ENCODE measurements at places on chromosomes 1 and 21.

GRCh38 chr1:27356277-27356618, 10.5 kb downstream of the MAP3K6 start:
- ATAC-seq, result no peak

GRCh38 chr1:246435421-246436041, 71.5 kb downstream of the SMYD3 start:
- no peak for ATAC-seq

DNA sequence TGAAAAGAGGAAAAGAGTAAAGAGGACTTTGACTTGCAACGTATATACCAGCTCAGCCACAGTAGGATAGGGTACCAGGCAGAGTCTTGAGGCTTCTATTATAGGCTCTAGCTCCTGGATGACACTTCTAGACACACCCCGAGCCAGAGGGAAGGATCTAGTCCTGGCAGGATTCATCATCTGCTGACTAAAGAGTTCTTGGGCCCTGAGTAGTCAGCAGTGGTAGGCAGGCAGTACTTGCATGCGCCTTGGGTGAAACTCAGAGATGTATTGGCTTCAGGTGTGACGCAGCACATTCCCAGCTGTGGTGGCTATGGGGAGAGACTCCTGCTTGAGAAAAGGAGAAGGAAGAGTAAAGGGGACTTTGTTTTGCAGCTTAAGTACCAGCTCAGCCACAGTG, 162.3 kb upstream of the APP start:
- no peak for ATAC-seq

DNA sequence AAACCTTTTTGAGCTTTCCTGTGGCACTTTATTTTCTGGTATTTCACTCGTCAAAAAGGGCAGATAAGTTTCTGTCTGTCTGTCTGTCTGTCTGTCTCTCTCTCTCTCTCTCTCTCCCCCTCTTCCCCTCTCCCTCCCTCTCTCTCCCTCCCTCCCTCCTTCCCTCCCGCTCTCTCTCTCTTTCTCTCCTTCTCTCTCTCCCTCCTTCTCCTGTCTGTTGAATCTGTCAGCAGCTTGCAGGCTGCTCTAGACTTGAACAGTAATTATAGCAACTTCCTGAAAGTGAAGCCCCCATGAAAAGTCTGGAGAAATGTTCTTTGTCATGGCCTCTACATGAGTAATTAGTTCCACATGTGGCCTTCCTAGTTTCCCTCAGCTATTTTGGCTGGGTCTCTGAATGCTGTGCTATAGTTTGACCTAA, 275.2 kb upstream of the C1orf105 start:
- ATAC-seq, result no peak

DNA sequence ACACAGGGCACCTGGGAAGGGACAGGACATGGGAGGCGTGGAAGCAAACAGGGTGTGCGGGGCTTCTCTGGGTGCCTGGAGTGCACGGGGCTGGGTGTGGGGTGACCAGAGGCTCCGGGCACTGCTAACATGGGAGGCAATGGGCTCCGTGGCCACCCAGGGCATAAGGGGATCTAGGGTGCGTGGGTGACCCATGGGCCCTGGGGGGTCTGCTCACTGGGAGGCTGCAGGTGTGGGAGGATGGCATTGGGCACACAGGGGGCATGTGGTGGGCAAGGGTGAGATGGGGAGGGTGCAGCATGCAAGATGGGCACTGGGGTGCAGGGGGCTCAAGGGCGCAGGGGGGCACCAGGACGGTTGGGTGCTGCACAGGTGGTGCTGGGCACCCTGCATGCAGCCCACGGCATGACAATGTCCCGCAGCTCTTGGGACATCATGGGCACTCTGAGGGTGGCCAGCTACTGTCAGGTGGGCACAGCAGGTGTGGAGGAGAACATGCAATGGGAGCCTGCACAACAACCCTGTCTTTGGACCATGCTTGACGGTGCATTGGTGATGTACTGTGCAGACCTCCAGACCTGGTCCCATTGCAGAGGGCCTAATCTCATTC, 15.1 kb downstream of the TRIM11 start:
- no peak for ATAC-seq

DNA sequence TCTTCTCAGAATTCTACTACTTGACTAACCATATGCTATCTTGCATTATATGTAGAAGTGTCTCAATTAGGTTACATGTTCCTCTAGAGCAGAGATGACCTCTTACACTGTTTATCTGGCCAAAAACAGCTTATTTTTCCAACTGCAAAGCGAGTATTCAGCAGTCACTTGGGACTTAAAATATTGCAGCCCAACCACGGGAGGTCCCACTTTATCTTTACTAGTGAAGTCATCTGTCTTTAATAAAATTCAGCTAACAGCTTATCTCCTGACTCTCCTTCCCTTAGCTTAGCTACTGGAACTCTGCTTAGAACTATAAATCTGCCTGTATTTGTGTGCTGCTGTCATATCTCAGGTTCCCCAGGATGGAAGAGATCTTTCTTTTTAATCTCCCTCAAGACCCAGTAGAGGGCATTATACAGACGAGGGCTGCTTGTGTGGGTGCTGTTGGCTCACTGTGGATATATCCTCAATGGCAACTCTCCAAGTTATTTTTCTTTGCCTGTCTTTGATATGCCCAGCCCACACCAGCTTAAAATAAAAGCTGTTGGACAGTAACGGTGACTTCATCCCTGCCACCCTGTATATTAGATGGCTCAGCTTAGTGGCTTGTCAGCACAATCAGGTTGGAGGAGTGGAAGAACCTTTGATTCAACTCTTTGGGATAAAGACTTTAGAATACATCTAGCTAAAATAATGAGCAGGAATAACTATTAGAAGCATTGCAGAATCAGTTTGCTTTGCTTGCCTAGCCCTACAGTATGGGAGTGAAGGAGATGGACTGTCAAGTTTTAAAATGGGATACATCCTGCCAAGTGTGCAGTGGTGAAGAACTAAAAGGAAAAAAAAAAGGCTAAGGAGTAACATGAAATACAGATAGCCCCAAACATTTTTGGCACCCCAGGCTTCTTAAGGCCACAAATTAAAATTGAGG, 9.6 kb downstream of the ENSA start:
- peak; percentile 49 for ATAC-seq

DNA sequence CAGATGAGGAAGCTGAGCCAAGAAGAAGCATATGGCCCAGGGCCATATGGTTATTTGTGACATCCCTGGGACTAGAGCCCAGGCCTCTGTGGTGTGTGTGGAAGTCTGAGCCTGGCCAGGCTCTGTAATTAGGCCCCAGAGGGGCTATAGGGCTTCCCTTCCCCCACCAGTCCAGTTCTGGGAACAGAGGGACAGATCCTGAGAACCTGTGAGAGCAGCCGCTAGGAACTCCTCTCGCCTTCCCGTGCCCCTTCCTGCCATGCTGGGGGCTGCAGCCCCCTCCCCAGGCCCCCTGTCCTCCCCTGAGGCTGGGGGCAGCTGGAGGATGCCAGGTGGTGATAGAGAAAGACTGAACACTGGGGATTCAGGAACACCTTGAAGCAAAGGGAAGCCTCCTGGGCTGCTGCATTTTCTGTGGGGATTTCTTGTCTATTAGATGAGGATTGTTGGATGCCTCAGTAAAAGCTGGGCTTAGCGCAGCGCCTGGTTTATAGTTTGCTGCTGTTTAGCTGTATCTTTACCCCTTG, 33.3 kb downstream of the COQ8A start:
- ATAC-seq, result no peak

- no peak for ATAC-seq
Observed at GRCh38 chr21:16570171-16570570, 840.4 kb downstream of the USP25 start.

DNA sequence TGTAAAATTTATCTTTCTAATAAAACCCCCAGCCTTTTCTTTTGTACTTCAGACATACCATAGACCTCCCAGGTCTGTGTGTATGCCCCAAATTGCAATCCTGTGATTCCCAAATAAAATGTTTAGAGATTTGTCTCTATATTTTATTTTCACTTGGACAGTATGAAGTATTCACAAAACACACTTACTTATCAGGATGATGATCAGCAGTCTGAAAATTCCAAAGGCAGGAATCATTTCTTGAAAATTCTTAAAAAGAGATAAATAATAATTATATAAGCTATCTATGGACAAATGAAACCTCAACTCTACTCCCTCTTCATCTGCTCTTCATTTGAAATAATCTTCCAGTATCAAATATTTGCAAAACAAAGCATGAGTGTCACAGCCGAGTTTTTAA, 11.6 kb upstream of the GJA9 start:
- no peak for ATAC-seq

GRCh38 chr21:46554431-46555224, 50.3 kb downstream of the S100B start:
- no peak for ATAC-seq

- ATAC-seq, result no peak
Observed at GRCh38 chr1:184622136-184622823, 132.4 kb downstream of the EDEM3 start.

DNA sequence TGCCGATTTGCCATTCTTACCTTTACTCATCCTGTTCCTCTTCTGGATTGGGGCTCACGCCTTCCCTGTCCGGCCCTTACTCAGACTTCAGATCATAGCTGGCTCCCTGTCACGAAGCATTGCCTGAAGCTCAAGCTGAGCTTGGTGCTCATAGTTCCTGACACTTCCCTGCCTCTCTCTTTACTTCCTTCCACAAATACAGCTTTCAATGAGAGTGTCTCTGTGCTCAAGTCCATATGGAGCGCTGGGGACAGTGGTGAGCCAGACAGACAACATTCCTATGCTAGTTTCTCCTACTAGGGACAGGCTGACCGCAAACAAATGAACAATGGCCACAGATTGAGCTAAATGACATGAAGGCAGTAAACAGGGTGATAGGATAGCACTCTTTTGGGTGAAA, 38.1 kb downstream of the HHAT start:
- no peak for ATAC-seq

- ATAC-seq, result no peak
Observed at GRCh38 chr1:81878538-81878937, 77.8 kb downstream of the ADGRL2 start.

DNA sequence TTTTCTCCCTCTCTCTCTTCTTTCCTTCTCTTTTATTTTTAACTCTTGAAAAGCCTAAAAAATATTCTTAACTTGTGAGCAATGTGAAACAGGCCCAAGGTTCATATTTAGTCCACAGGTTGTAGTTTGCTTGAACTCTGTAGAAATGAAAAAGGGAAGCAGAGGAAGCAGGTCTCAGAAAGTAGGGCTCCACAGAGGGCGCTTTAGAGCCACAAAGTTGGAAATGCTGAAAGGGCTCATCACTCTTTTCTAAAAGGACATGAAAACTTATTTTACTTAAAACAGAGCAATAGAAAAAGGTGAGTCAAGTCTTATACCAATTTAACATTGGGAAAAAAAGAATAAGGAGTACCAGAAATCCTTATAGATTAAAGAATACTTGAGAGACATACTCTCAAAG, 247.0 kb downstream of the USP25 start:
- no peak for ATAC-seq

DNA sequence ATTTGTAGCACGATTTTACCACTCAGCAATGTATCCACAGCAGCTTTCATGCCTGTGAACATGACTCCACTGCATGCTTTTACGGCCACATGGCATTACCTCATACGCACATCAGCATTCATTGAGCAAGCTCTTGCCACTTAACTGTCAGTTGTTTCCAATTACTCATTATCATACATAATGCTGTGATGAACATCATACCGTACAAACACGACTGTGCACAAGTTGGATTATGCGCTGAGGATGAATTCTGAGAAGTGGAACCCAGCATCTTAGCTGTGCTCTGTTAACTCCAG, 9.6 kb downstream of the UMODL1 start:
- no peak for ATAC-seq

DNA sequence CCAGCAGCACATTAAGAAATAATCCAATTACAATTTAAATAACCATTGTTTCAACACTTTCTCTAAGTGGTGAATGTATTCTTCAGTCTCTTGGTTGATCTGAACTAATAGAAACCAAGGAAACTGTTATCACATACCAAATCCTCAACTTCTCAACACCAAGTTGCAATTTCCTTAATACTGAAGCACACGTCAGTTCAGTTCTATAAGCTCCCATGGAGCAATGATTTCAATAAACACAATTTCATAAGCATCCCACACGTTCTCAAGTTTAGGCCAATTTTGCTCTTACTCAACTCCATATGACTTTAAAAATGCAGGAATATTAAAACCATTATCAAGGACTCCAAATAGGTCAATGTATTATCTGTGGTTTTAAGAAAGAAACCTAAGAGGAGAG, 5.8 kb upstream of the ERG start:
- no peak for ATAC-seq
